ENCODE measurements at places on chromosomes 2 and 18.

DNA sequence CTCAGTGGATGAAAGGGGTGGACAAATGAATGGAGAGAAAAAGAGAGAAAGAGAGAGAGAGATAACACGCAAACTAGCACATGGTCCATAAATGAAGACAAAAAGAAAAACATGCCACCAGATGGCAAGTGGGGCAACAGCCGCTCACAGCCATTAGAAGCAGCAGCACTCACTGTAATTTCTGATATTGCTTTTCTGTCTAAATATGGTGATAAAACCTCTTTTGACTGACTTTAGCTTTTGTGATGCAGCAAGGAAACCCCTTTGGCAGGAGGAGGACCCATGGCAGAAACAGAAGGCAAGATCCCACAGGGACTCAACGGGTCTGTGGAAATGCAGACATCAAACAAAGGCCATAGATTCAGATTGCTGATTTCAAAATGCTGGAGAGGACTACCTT, 88.0 kb upstream of the CDH20 start:
- DNase-seq = no peak

GRCh38 chr18:78169174-78169864, 810.3 kb upstream of the SALL3 start:
- DNase-seq = no peak

DNA sequence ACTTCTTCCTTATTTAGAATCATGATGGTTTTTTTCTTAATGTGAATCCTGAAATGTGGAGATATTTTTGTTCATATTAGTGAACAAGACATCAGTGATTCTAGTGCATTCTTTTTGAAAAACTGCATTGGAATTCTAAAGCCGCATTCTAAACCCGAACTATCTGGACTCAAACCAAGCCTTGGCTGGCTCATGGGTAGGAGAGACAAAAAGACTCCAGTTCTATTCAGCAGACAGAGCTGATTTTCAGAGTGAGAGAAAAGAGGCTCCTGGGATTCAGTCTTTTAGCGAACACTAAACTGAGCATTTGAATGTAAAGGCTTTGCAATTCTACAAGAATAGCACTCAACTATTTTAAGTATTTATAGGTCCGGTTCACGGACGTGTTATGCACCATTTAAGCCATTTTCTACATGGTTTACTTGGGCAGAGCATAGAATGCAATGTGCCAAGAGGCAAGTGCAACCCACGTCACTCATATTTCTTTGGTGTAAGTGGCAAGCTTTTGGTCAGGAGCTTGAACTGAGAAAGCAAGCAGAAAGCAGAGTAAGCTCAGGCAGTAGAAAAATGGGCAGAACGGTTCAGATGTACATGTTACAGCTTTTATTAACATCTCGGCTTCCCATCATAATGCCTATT, 227.3 kb upstream of the RAB12 start:
- no peak for DNase-seq

DNA sequence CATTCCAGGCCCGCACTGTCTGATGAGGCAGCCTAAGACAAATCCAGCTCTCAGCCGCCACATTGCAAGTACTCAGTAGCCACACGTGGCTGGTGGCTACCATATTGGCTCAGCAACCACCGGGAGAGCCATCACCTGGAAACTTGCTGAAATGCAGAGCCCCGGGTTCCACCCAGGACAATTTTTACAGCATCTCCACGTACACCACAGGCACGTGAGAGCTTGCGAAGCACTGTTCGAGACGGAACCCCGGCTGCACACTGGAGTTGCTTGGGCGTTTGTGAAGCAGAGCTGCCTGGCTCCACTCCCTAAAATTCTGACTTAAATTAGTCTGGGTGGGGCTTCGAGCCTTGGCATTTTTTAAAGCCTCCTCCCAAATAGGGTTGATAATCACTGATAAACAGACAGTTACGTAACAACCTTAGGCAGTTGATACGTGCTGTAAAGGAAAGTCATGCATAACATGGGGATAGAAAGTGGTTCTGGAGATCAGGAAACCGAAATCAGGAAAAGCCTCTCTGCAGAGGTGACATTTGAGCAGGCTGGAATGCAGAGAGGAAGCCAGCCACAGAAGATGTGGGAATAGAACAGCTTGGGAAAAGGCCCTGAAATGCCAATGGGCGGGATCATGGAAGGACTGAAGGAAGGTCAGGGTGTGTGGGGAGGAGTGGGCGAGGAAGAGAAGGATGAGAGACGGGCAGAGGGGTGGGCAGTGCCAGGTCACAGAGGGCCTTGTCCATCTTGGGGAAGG, 6.2 kb downstream of the ASAP2 start:
- DNase-seq = no peak

GRCh38 chr2:98028101-98028561, 32.4 kb upstream of the TMEM131 start:
- DNase-seq = no peak

GRCh38 chr2:232385660-232386489, 7.3 kb downstream of the ALPP start:
- peak; percentile 18 for DNase-seq

- DNase-seq = no peak
Measured at GRCh38 chr2:219511547-219512325, 2.5 kb upstream of the ASIC4 start.

DNA sequence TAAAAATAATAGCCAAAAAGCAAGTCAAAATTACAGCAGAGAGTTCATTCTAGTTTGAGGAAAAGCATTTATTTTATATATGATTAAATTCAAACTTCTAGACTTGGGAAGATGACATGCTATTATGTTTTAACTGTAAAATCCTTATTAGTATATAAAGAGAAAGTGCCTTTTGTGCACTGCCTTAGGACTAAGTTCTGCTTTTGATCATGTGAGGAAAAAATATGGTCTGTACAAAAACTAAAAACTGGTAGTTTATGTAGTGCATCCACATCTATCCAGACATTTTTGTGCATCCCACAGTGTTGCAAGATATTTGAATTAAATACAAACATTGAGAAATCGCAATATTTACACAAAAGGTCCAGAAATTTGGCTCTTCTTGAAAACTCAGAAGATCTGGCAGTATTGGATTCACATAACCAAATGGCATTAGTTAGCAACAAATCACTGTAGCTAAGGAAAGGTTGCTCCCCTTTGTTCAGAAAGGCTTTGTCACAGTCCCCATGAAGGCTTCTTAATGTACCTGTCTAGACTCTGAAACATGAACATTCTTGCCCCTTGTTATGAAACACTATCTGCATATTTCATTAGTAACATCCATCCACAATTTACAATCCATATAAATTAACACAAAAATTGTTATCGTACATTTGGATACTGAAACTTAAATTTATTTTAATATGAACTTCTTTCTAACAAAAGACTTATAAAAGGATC, 2.2 kb downstream of the MMADHC start:
- DNase-seq = no peak

GRCh38 chr18:56884511-56884910, 233.4 kb downstream of the WDR7 start:
- no peak for DNase-seq

DNA sequence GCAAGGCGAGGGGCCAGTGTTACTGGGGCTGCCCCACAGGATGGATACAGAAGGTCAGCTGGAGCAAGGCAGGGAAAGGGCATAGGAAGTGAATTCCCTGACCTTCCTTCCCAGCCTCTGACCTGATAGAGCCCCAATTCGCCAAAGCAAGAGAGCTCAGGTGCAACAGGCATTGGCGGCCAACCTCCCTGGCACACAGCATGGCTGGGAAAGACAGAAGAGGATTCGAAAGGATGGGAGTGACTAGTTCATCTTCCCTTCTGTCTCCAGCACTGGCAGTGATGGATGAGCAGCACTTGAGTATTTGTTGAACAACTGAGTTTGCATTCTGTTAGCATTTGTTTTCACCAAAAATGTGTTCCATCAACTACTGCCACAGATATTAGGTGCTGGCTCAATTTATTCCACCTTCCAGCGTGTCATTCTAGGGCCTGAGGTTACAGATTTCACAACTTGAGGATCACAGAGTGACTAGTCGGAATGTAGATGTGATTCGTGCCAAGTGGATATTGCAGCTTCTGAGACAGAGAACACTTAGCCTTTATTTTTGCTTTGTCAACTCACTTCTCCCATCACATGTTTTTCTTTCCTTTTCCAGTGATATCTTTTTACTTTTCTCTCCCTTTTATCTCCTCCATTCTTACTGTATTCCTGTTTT, 6.2 kb downstream of the COPS8 start:
- no peak for DNase-seq

- no peak for DNase-seq
Measured at GRCh38 chr2:158325031-158325781, 131.3 kb downstream of the CCDC148 start.

DNA sequence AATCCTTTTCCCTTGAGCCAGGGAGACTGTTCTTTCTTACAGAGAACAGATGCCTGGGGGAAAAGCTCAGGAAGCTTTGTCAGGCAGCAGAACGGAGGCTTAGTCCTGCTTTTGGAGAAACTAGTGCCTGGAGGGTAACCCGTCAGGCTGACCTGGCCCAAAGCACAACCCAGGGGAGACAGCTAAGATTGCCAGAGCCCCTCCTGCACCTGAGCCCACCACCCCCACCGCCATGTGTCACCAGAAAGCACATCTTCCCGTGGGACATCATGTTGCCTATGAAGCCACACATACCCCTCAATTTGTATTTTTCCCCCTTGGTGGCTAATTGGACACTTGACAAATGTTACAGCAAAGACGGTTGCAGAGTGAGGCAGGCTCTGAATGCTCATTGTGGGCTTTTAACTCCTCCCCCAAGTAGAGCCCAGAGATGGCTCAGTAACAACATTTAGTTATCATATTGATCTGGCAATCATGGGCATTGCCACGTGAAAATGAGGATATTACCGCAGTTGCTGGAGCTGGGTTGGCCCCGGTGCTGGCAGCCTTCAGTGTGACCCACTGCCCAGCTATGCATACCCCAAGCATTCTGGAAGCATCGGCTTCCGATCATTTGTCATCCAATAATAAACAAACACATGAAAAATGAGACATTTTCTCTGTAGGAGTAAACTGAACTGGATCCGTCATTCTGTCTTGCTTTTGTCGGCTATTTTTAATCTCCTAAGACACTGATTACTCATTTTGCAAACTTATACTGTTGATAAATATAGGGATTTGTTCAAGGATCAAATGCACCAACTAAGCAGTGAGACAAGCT, 229.5 kb downstream of the ATAD2B start:
- DNase-seq = no peak

DNA sequence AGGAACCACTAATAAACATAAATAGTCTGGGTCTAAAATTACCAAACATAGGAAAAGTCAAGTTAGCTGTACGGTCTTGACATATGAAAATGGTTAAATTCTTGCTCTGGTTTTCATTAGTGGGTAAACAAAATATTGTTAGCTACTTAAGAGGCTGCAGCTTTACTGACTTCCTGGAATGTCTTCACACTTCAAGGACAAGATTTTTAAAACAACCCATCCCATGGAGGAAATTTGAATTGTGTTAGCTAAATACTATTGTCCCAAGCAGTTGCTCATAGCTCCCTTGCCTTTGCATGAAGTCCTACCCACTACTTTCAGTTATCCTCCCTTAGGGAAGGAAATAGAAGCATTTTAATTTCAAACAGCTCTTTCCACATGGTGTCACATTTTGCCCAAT, 128.5 kb downstream of the EPHA4 start:
- peak; percentile 62 for DNase-seq

GRCh38 chr18:44280479-44280878, 400.2 kb upstream of the SETBP1 start:
- DNase-seq = no peak

DNA sequence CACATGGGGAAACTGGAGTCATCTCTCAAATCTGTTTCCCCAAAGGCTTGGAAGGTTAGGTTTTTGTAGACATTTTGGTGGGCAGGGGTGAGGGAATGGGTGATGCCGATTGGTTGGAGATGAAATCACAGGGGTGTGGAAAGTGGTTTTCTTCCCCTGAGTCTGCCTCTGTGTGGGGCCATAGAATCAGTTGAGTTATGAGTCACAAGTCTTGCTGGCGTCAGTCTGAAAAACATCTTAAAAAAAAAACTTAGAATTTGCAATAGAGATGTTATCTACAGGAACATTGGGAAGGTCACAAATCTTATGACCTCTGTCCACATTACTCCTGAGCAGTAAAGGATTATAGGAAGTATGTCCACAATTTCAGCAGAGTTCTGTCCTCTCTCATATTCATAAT, 314.6 kb downstream of the CNTNAP5 start:
- DNase-seq = no peak

DNA sequence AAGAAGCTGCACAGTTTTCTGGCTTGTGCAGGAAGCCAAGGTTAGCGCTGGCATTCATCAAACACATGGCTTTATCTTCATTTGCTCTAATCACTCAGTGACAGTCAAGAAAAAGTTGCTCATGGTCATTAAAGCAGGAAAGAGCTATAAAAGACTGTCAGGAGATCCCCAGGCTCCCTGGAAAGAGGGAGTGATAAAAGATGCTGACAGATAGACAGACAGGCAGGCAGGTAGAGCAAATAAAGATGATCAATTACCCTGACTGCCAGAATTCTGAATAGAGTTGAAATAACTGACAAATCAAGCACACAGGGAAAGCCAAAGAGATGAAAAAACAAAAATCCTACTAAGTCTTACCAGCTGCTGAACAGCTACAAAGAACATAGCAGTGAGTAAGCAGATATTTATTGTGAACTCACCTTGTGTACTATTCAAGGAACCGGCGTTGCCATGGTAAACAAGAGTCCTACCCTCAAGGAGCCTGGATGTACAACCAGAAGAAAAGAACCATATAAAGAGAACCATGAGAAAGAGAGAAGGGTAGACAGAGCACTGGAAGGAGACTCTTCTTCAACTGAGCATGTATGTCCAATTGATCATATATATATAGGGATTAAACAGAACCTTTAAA, 68.0 kb downstream of the RNF152 start:
- no peak for DNase-seq

DNA sequence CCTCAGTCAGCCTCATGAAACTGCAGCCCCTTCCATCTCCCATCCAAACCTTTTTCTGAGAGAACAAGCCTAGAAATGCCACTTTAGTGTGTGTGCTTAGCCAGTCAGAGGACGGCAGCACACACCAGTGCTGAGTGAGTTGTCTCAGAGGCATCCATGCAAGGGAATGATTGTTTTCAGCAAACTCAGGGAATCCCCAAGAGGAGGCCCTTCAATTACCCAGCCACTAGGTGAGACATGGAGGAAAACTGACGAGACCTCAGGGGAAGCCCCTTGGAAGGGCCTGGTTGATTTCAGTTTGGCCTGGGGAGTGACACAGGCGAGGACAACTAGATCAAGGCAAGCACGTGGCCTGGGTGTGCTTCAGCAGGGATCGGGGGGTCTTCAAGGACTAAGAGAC, 49.7 kb downstream of the APOB start:
- DNase-seq = no peak

DNA sequence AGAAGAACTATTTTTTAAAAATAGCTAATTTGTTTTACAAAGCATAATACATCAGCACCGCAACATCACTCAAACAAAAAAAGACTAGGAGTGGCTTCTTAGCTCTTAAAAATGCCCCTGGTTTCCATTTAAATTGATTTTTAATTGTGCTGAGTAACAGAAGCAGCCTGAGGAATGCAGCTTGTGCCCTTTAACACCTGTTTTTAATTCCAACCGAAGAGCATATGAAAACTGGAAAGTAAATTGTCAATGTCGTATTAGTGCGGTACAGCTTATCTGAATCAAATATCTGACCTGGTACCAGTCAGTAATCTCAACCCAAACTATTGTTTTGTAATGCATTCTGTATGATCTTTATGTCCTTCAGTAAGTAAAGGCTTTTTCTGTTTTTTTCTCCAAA, 13.2 kb upstream of the CD302 start:
- DNase-seq = no peak

GRCh38 chr2:181164699-181165098, 184.3 kb downstream of the UBE2E3 start:
- no peak for DNase-seq
